ENCODE measurements at places on chromosomes 6 and 20.

DNA sequence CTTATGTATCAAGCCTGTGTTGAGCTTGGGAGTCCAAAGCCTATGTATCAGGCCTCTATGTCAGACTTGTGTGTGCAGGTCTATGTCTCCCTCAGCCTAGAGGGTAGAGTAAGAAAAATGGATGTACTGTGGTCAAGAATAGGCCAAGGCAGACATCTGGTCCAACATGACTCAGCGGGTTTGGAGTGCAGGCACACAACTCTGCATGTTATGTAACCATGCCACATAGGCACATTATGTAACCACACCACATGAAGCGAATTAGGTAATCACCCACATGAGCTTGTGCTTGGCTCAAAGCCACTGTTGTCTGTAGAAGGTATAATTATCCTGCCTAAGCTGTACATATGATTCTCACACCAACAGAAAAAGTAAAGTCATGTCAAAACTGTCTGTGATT lies 1190.5 kb upstream of the EYS start:
- no peak for DNase-seq

- DNase-seq = no peak
These were observed 18.1 kb upstream of the TRIM27 start for GRCh38 chr6:28941684-28942448.

- no peak for DNase-seq
These were observed 116.2 kb upstream of the PLCB4 start for GRCh38 chr20:8952721-8953120.

- no peak for DNase-seq
These were observed 123.7 kb downstream of the CHD6 start for GRCh38 chr20:41494451-41494850.

GRCh38 chr20:58659841-58660240 lies 8.8 kb downstream of the STX16 start:
- DNase-seq = peak; percentile 10

DNA sequence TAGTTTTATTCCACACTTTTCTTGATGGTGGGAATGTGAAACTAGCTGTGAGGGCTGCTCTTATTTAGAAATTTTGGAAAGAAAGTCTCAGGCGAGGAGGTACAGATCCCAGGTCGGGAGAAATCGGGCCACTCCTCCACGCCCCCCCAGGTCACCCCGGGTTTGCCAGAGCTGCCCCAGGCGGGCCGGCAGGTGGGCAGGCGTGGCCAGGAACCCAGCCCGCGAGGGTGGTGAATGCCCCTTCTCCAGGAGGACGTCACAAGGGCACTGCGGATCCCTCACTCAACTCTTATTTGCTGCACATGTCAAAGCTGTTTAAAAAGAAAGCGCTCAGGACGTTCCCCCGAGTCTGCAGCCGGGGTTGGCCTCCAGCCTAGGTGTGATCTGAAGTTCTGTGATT lies 60.5 kb upstream of the SLCO4A1 start:
- no peak for DNase-seq

DNA sequence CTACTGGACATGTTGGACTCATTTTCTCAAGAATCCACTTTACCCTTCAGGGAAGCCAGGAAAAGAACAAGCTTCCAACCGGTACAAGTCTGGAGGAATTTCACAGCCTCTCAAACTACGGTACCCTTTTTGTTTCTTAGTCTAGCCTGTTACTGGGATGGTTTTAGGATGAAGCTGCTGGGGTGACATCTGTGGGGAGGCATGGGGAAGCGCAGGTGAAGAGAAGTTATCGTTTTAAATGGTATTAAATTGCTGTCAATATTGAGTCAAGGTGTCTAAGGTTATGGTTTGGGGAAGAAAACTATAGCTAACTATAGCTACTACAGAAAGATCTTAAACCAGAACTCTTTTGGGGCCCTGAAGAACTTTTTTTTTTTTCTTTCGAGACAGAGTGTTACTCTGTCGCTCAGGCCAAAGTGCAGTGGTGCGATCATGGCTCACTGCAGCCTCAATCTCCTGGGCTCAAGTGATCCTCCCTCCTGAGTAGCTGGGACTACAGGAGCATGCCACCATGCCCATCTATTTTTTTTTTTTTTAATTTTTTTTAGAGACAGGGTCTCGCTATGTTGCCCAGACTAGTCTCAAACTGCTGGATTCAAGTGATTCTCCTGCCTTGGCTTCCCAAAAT lies 128.7 kb downstream of the RIN2 start:
- DNase-seq = peak; percentile 21

DNA sequence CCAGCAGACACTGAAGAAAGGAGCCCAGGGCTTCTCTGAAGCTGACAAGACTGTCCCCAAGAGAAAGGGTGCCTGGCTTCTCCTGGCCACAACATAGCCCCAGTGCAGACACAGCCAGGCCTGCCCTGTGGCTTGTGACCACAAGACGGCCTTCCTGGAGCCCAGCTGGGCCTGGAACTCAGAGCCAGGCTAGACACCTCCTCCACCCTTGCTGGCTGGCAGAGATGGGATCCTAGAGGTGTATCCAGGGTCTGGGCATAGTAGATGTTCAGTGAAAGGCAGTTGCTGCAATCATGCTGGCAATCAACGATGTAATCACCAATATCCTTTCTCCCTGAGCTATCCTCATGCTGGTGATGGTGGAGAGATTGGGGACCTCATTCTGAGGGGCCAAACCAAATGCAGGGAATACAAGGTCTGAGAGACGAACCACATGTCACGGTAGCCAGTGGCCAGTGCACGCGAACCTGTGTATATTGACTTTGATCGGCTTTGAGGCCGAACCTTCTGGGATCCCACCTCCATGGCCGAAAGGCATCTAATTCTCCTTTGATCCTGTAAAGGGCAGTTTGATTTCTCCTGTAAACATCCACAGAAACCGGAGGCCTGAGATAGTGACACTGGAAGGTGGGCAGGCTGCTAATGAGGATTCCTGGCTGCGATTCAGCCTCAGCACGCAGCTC lies 115.2 kb downstream of the PSMB1 start:
- DNase-seq = no peak

GRCh38 chr20:2557873-2558580 lies 21.7 kb downstream of the TMC2 start:
- DNase-seq = no peak

GRCh38 chr6:146351018-146351417 lies 192.6 kb upstream of the RAB32 start:
- DNase-seq = no peak

DNA sequence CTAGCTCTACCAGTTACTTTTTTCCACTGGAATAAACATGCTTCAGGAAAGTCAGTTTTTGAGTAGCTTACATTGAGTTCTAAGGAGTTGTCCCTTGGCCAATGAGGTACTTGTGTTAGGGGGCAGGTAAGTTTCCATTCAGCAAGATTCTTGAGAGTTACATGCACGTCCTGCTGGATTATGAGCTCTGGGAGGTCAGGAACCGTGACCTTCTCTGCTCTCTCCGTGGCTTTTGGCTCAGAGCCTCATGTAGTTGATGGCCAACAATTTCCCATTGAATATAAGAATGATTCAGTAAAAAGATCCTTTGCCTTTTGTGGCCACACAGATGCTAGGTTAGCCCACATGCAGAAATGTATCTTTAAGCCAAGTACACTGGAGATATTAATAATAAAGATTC lies 181.8 kb upstream of the RALGAPA2 start:
- DNase-seq = no peak

All from SHP77 treated with DMSO at 0.1 percent for 48 hours (cell line).